ENCODE measurements at places on chromosomes 6 and 20.

- no peak for DNase-seq
Measured at GRCh38 chr6:133805876-133806275, 83.0 kb upstream of the TCF21 start.

GRCh38 chr6:158772172-158772571 lies 47.0 kb downstream of the EZR start:
- no peak for DNase-seq

DNA sequence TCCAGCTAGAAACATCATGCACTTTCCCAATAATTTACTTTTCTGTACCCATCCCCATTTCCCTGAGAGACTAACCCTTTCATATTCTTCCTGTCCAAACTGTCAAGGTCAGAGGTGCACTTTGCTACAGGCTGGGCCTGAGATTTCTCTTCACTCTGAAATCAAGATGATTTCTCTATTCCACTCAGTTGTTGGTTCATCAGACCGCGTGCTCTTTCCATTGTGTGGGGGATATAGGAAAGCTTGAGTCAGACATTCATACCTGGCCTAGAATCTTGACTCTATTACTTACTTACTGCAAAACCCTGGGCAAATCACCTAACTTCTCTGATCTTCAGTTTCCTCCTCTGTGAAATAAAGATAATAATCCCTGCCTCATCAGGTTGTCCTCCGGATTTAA lies 4.7 kb upstream of the ZDHHC14 start:
- no peak for DNase-seq

DNA sequence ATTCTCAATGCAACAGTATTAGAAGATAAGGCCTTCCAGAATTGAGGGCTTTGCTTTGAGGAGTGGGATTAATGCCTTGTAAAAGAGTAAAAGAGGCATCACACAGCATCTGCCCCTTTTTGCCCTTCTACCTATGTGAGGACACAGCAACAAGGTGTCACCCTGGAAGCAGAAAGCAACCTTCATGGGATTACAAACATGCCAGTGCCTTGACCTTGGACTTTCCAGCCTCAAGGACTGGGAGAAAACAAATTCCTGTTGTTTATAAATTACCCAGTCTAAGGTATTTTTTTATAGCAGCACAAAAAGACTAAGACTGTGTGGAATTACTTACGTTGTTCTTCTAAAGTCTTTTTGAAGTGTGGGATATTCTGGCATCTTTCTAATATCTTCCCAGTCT lies 150.0 kb upstream of the SLC22A16 start:
- no peak for DNase-seq

- DNase-seq, result peak; percentile 73
Measured at GRCh38 chr20:54510541-54511129, 35.2 kb downstream of the DOK5 start.

- no peak for DNase-seq
Measured at GRCh38 chr20:35021063-35021462, 65.4 kb downstream of the MYH7B start.

- DNase-seq, result no peak
Measured at GRCh38 chr20:61805781-61806180, 259.9 kb downstream of the TAF4 start.

DNA sequence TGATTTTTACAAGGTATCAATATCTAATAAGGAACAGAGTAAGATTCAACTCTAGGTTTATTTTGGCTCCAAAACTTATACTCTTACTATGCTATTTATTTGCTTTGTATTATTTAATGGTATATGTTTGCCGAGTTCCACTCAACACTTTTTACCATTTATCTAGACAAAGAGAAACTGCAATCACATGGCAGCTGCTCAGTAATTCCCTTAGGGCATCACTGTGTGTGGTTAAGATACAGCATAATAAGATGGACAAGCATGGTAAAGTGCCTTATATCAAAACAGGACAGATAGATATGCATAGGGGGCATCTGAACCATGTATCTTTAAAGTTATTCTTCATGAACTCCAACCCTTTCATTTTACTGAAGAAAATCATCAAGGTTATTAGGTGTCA lies 483.0 kb upstream of the ID4 start:
- no peak for DNase-seq

DNA sequence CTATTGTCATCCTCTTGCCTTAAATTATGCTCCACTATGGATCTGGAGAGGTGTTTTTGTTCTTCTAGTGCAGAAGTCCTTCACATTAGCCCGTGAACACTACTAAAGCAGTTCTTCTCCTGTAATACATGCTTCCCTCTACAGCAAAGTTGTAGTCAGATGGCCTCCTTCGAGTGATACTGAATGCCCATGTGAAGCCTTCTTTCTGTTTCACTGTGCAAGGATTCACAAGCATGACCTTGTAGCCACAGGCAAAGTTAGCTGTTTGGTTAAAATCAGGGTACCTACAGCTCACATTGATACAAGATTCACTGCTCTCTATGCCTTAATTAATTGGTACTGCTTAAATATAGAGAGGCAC lies 47.6 kb downstream of the ARHGAP18 start:
- DNase-seq, result no peak

DNA sequence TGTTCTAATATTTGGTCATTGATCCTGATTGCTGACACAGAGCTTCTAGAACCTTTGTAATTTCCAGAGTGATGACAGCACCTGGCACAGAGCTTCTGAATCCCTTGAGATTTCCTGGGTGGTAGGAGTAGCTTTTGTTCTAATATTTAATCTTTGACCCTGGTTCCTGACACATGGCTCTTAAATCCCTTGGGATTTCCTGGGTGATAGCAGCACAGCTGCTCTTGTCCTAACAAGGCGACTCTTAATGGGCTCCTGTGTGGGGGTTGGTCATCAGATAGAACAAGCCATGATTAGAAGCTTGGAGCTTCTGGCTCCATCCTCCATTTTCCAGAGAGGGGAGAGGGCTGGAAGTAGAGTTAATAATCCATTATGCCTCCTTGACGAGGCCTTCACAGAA lies 18.4 kb downstream of the GMPR start:
- DNase-seq, result no peak

DNA sequence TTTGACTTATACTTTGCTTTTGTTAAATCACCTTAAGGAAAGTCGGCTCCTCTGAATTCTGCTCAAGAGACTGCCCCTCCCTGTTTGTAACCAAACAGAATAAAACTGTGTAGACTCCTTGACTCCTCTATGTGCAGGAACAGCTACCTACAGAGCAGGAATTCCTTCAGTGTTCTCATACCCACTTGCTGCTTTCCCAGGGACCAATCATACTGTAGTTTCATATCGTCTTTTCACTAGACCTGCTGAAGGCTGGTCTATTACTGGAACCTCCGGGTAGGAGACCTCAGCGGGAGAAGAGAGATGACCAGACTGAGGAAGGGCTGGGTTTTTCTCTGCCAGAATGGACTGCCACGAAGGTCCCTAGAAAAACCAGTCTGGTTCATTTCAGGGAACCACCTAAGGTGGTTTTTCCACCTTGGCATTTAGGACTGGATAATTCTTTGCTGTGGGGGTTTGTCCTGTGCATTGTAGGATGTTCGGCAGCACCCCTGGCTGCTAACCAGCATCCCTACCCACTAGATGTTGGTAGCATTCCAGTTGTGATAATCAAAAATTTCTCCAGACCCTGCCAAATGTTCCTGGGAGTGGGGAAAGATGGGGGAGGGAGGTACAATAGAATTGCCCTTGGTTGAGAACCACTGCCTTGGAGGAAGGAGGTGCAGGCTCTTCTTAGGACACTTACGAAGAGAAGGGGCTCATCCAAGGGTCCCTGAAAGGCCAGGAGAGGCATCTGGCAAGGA lies 80.5 kb downstream of the DNAAF9 start:
- no peak for DNase-seq

- DNase-seq, result no peak
Measured at GRCh38 chr20:58459058-58459750, 56.0 kb downstream of the APCDD1L start.

- no peak for DNase-seq
Measured at GRCh38 chr6:82085701-82086100, 161.8 kb downstream of the IBTK start.

DNA sequence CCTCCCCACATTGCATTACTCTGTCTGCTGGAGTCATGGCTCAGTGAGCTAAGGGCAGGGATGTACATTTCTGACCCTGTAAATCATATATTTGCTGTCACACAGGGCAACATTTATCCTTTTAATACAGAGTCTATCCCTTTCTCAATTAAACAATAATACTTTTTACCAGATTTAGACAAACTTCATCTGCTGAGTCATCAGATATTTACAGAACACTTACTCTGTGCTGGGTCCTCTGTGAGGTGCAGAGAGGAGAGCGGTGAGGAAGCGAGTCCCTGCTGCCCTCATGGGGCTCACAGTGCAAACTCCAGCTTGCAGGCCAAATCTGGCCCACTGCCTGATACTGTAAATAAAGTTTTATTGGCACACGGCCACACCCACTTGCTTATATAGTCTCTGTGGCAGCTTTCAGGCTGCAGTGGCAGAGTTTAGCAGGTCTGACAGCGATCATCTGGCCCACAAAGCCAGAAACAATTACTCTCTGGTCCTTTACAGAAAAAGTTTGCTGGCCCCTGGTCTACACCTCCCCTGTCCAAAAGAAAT lies 144.5 kb downstream of the CDH26 start:
- no peak for DNase-seq

GRCh38 chr6:106167096-106167814 lies 81.1 kb downstream of the PRDM1 start:
- no peak for DNase-seq

- DNase-seq, result no peak
Measured at GRCh38 chr20:635893-636338, 17.1 kb downstream of the SRXN1 start.

- no peak for DNase-seq
Measured at GRCh38 chr6:168165373-168165772, 86.4 kb upstream of the FRMD1 start.

DNA sequence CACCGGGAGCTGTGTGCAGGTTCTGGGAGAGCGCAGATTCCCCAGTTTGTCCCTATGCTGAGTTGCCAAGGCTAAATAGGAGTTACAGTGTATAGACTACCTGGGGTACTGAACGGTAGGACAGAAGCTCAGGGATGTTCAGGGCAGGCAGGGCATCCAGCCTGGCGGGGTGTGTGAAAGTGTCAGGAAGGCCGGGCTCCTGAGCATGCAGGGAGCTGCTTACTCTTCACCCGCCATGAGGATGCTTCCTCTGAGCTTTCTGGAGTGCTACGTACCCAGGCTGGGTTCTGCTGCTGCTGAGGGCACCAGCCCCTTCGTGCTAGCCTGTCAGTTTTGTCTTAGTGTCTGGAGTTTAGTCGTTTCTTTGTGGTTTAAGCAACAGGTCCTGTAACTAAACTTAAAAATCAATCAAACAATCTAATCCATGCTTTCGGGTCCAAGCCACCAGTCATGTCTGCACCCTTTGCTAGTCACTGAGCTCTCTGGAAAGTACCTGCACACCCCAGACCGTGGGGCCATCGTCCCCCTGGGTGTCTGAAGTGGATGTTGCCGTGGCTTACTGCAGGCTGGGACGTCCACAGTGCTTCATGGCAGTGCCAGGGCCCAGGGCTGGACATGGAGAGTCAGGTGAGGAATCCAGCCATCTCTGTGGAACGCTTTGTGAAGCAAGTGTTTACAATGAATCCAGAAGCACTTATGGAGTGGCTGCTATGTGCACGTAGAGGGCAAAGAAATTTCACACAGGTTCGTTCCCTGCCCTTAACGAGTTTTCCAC lies 220.3 kb upstream of the SNX9 start:
- no peak for DNase-seq

DNA sequence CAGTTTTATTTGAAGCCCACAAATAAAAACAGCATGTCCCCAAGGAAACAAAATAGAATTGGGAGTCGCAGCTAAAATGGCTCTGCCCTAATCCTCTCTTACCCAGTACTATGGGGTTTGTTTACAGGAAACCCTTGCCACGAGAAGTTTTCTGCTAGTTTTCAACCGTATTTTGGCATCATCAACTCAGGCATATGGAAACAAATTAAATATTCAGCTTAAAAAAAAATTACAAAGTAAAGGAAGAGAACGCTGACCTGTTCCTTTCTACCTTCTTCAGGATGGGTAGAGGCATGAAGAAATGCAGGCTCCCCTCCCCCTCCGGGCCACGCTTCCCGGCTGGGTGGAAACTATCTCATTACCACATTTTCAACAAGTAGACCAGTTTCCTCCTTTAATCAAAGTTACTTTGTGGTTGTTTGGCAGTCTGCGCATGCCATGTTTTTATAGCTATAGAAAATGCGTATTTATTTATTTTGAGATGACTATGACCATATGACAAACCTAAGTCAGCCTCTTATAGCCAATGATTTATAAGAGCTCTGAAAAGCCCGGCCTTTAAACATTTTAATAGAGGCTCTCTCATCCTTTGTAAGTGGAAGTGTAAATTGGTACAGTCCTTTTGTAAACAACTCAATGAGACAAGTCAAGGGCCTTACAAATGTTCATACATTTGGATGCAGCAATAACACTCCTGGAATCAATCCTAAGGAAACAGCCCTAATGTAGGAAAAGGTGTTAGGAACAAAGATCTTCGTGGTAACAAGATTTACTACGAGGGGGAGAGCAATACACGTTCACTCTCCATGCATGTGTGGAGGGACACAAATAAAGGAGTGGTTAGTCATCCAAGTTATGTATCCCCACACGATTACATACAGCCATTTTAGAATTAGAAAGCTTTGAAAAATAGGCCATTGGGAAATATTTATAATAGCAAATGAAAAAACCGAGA lies 16.1 kb upstream of the ZNF217 start:
- no peak for DNase-seq

DNA sequence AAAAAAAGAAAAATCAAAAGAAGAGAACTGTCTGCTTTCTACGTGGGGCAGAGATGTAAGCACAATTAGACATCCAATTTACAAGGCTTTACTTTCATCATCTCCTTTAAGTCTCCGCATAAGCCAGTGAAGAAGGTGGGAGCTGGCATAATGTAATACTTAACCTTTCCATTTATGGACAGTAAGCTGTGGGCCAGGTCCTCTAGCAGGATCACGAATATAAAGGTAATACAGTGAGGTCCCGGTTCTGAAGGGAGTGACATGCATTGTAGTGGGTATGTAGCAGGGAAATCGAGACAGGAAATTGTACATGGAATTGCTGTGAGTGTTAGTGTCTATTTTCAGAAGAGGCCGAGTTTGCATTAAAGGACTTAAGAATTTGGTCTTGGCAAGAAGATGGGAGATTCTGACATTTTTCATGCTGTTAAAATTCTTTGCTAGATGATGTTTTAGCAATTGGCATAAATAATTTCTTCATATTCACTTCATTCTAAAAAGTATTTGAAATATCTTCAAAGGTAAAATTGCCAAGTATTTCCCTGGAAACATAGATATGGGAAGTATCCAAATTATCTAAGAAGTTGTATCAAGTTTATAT lies 20.4 kb upstream of the POPDC3 start:
- DNase-seq, result no peak

GRCh38 chr20:49831770-49832631 lies 19.4 kb downstream of the SLC9A8 start:
- no peak for DNase-seq

GRCh38 chr6:111769365-111770152 lies 103.7 kb downstream of the FYN start:
- no peak for DNase-seq

GRCh38 chr6:170288091-170288631 lies 2.7 kb downstream of the DLL1 start:
- no peak for DNase-seq

Data from astrocyte of the cerebellum (primary cell).